ENCODE measurements at places on chromosomes 4 and X.

DNA sequence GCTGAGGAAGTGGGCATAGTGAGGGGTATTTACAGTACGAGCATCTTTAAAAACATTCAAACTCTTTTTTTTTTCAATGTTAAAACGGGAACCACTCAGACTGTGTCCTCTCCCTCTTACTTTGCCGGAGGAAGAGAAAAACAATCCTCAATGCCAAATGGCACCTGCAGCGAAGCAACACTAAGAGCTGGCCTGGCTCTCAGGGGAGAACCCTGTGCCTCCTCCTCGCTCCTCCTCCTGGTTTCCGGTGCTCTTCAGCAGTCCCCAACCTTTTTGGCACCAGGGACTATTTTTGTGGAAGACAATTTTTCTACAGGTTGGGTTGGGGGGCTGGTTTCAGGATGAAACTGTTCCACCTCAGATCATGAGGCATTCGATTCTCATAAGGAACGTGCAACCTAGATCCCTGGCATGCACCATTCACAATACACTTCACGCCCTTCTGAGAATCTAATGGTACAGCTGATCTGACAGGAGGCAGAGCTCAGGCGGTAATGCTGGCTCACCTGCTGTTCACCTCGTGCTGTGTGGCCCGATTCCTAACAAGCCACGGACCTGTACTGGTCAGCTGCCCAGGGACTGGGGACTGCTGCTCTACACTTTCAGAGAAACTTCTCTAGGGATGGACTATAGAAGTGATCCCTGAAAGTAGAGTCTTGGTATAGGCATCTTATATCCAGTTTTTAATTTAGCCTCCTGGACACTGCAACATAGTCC lies 404.1 kb downstream of the RAPGEF2 start:
- DNase-seq, result no peak

DNA sequence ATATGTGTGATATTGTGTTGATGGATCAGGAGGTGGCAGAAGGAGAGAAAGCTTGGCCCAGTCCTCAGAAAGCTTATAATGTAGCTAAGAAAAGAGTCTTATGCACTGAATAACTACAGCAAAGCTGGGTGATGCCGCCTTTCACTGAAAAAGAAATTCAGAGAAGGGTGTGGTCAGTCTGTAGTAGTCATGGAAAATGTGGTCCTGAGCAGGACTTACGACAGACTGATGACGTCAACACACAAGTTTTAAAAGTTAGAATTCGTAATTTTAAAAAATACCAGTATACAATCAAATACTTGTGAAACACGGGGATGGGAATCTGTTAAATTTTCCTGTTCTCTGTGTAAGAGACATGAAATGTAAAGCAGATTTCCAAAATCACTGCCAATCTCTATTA lies 87.0 kb upstream of the RAPGEF2 start:
- DNase-seq, result no peak

- DNase-seq, result no peak
Measured at GRCh38 chr4:156815717-156816359, 155.8 kb downstream of the PDGFC start.

DNA sequence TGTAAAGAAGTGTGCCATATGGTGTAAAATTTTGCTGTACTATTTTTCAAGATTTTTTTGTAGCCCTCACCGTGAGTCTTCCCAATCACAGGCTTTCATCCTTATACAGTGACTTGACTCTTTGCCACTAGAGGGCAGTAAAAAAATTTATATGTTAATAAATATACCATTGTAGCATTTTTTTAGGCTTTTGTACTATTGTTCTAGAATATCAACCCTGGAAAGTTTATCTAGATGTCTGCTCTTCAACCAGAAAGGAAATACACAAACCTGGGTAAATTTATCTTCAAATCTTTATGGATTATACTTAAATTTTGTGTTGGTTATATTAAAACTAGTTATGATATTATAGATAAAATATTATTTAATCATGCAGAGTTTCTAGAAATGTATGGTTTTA lies 235.3 kb downstream of the TENM3 start:
- DNase-seq, result peak; percentile 51

DNA sequence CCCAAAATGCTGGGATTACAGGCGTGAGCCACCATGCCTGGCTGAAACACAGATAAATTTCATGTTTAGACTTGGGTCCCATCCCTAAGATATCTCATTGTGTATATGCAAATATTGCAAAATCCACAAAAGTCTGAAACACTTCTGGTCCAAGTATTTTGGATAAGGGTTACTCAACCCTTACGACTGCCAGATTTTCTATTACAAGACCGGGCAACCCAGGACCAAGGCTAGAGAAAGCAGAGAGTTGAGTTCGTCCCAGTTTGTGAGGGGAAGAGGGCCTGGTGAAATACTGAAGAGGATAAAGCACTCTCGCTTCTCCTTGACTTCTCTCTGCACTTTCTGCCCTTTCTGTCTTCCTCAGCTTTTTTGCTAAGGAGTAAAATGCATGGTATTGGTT lies 34.5 kb downstream of the ZFX start:
- no peak for DNase-seq

- no peak for DNase-seq
Measured at GRCh38 chrX:65195621-65196020, 219.4 kb upstream of the ZC4H2 start.

DNA sequence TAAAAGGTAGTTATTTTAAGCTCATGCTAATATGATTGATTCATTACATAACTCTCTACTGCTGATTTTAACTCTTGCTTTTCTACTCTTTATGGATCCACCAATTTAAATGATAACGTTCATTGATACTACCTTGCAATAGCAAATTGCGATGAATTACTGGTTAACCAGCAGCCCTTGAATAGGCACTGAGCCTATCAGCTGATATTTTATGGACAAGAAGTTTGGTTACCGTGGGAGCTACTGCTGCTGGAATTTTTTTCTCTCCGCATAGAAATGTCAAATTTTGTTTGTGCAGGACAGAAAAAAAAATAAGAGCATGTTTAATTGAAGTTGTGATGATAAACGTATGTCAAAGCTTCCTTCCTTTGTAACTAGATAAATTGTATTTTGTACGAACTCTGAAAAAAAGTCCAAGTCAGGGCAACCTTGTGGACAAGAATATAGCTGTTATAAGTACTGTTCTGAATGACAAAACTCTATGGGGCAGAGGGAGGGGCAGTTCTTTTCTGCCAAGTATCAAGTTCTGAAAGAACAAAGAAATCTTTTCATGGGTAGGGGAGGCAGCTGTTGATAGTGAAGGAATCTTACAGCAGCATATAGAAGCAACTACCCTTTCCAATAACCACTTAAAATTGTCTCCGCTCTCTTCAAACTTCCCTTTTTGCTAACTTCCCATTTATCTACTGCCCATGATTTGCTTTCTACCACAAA lies 434.9 kb upstream of the PABPC4L start:
- DNase-seq, result no peak

- no peak for DNase-seq
Measured at GRCh38 chrX:138877746-138878145, 166.2 kb upstream of the FGF13 start.

GRCh38 chr4:155879767-155880166 lies 13.7 kb upstream of the ASIC5 start:
- no peak for DNase-seq

DNA sequence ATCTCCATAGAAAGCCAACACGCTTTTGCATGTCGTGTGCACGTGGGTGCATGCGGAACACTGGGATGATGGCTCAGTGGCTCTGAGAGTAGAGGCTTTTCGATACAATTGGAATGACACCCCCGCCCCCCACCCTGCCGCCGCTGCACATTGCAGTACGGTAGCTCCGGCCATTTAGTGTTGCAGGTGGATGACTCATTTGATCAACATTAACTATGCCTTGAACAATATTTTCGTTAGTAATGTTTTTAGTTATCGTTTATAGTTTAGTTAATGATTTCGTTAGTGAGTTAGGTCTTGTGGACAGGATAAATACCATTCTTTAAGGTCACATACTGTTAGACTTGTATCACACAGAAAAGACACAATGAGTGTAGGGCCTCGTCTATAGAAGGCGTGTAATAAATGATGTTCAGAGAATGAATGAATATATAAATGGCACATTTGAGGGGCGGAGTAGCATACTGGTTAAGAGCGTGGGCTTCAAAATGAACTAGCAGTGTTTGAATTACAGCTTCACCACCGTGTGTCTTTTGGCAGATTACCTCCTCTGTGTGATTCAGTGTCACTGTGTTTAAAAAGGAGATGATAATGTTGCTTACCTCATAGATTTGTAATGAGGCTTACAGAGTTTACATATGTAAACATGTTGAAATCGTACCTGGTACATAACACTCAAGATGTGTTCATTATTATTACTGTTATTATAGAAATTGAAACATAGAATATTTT lies 67.2 kb upstream of the TENM3 start:
- no peak for DNase-seq

- no peak for DNase-seq
Measured at GRCh38 chrX:57930051-57930450, 19.8 kb upstream of the ZXDA start.

DNA sequence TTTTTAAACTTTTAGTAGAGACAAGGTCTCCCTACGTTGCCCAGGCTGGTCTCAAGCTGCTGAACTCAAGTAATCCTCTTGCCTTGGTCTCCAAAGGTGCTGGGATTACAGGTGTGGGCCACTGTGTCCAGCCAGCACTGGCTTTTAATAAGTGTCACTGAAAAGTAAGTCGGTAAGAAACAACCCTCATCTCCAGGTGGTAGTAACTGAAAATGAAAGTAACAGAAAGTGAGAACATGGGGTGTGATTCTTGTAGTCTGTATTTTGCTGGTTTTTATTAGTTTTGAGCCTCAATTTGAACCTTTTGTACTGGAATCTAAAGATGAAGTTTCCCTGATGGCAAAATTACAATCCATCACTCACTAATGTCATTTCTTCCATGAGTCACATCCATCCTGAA lies 238.1 kb upstream of the AGA start:
- no peak for DNase-seq

DNA sequence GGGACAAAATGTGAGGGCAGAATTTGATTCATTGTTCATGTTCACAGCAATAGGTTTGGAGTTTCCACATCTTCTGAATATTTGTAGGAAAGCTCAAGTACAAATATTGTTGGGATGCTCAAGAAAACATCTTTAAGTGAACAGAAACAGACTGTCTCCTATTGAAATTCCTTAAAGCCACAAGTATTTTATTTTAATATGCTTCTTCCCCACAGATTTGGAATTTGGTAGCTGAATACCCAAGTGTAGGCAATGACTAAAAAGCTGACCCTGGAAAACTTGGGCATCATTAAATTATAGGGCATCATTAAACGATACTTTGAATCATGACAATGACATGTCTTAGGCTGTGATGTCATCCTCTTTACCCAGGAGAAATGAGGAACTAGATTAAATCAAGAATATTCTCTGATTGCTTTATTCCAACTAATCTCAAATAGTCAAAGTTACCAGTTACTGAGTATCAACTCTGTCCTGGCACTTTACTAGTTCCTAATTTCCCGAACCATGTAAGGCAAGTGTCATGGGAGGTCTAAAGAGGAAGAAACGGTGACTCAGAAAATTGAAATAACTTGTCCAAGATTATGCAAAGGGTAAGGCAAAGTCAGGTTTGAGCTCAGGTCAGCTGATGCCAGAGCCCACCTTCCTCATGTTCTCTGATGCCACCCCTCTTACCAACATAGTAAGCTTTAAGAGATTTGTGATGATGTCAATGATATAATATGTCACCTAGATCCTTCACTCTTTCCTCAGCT lies 223.1 kb upstream of the LEF1 start:
- DNase-seq, result no peak

DNA sequence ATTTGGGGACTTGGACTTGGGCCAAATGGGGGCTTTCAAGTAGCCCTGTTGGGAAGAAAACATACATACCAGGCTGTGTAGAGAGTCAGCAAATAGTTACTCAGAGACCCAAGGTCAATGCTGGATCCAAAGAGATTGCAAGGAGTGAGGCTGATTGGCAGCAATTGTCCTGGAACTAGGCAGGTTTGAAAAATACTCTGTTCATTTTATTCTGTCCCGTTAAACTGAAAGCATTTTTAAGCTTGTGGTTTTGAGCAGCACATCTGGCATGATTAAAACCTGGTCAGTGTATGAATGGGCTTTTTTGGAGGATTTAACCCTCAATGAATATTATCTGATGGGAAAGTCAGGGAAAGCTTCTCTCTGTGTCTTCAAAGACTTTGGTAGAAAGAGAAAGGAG lies 294.3 kb upstream of the BOD1L1 start:
- no peak for DNase-seq

DNA sequence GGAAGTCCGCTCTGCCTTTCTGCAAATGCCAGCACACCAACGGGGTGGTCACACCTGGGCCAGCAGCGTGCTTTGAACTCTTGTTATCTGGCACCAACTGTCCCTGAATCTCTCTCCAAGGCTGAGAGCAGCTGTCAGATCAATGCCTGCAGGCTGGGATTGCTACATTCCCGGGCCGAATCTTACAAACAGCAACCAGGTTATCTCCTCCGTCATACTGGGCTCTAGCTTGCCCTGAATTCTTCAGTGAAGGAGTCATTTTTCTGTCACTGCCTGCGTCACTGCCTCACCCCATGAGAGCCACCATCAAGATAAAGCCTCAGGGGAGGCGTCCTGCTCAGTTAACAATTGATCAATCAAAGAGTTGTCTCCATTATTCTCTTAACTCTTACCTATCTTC lies 329.4 kb upstream of the PPARGC1A start:
- DNase-seq, result no peak

DNA sequence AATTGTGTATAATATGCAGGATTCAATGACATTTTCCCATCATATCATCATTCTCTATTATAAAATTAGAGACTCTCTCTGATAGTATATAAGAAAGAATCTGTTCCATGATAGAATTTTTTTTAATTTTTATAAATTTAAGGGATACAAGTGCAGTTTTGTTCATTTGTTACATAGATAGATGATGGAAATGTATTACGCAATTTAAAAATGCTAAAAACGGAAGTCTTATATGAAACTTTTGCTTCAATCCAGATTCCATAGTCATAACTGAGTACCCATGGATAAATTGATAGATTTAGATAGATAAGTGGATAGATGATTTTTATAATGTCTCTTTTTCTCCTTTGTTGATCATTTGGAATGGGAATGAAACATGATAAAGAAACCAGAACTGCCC lies 24.9 kb upstream of the MAGEB2 start:
- no peak for DNase-seq

DNA sequence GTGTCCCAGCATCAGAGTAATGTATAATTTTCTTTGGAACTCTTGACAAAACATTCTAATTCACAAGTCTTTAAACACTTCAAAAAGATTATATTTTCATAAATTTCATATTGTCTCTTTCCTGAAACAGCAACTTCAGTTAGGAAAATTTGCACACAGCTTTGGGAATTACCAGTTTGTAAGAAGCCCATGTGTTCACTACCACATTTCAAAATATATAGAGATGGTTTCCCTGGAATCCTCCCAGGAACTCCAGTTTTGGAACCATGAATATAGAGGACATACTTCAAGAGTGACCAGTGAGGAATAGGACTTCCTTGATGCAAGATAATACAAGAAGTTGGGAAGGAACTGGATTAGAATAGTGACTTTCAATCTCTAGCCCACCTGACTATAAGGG lies 28.7 kb upstream of the HPGDS start:
- DNase-seq, result no peak

DNA sequence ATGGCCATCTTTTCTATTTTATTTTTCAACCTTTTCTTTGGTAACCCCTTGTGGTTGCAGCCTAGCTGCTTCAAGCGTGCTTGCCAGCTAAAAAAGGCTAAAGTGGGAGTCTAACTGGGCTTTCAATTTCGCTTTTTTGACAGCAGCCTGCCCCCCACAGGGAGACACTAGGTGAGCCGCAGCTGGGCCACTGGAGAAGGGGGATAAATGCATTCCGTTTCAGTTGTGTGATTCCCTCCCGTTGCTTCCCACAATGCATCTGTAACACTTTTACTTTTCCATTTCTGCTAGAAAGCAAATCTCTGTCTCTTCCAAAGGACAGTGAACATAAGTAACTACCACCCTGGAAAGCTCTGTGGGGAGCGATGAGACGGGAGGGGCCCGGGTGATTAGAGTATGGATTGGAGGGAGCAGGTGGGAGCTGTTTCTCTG lies 86.3 kb upstream of the RAPGEF2 start:
- peak; percentile 54 for DNase-seq
